Hippocampal formation (tissue), 2 donors: ENCODE measurements at places on chromosomes 2 and 18.
A peak's percentile ranks its signal among the peaks of the same experiment; 100 is the strongest.

DNA sequence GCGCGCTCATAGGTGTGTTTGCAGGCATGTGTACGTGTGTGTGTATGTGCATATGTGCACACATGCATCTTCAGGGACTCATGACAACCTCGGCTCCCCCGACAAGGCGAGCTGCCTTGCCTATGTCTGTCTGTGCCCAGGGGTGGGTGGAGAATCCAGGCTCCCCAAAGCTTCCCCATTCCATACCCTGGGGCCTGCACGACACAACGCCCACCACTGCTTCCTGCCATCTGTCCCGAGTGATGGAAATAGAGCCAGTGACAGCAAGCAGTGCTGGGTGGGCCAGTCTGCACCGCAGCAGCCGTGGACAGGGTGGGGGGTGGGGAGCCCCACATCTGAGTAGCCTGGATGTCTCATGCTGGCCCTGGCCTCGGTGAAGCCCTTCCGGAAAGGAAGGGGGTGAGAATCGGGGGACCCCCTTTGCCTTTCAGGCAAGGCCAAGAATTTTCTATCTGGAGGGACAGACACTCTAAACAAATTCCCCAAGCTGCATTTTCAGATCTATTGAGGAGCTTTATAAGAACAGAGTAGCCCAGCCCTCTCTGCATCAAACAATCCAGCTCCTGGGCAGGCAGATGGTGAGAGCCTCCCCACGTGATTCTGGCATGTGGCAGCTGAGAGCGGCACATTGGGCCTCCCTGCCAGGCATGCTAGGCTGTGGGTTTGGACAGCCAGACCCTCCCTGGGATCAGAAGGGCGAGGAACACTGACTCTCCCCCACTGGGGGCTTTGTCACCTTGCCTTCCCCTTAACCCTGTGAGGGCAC, 4.9 kb downstream of the KCNIP3 start:
- DNase-seq, result no peak

DNA sequence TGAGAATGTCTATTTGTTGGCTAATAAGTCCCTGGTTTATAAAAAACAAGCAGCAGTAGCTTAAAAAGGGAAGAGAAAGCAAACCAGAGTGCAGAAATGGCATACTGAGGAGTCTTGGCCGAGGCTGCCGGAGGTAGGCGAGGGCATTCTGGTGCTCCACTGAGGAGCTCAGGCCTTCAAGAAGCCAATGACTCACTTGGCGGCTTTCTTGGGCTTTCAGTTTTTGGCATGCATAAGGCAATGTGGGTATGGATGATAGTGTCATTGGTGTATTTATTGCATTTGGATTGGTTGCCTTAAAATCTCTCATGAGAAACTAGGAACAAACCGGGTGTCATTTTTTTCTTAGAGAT, 119.6 kb upstream of the ARL5A start:
- DNase-seq, result peak; percentile 54

GRCh38 chr2:70954886-70955285, 19.2 kb downstream of the ATP6V1B1 start:
- no peak for DNase-seq

DNA sequence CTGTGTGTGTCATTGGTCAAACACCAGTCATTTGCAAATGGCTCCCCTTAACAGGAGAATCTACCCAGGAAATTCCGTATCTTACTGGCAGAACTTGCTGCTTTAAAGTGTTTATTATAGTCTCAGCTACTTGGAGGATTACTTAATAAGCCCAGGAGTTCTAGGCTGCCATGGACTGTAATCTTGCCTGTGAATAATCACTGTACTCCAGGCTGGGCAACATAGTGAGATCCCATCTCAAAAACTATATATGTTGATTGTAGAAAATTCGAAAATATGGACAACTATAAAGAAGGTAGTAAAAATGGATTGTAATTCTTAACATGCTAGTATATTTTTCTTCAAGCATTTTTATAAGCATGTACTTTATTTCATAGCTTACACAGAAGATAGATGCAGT, 4.5 kb downstream of the ATIC start:
- DNase-seq, result no peak

- DNase-seq, result no peak
Observed at GRCh38 chr2:151037434-151037833, 224.2 kb downstream of the RBM43 start.

GRCh38 chr2:26816893-26817292, 31.0 kb downstream of the CENPA start:
- DNase-seq, result no peak

- no peak for DNase-seq
Observed at GRCh38 chr2:48258481-48259149, 271.3 kb upstream of the STON1 start.

DNA sequence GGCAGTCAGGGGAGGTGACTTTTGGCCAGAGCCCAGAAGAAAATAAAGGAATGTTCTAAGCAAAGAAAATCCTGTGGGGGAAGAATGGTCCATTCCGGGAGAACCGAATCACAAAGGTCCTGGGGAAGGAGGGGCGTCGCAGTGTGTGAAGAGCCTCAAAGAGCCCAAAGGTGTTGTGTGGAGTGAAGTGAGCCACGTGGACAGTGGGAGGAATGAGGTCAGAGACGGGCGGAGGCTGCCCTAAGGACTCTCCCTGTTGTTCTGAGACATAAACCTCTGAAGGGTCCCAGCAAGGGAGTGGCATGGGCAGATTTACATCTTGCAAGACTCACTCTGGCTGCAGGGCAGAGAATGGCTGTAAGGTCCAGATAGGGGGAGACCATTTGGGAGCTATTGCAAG, 91.3 kb upstream of the SEC11C start:
- DNase-seq, result no peak

GRCh38 chr2:144152817-144153271, 367.1 kb downstream of the ZEB2 start:
- no peak for DNase-seq

GRCh38 chr2:208142240-208142924, 3.6 kb downstream of the CRYGB start:
- DNase-seq, result no peak

DNA sequence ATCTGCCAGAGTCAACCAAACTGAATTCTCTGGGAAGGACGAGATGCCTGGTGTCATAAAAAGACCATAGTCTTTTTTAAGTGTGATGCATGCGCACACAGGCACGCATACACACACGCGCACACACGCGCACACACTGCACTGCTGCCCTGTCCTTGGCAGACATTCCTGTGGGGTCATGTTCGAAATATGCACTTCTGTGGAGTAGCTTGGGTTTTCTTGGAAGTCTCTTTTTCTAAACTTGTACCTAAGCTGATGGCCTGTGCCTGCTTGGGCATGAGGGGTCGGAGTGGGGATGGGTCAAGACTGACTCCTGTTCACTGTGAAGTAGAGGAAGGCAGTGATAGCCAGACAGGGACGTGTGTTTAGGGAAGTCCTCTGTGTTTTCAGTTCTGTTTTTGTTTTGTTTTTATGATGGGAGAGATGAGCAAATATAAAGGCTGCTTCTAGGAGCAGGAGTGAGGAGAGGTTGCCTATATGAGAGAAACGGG, 4.0 kb upstream of the RMC1 start:
- DNase-seq, result no peak

DNA sequence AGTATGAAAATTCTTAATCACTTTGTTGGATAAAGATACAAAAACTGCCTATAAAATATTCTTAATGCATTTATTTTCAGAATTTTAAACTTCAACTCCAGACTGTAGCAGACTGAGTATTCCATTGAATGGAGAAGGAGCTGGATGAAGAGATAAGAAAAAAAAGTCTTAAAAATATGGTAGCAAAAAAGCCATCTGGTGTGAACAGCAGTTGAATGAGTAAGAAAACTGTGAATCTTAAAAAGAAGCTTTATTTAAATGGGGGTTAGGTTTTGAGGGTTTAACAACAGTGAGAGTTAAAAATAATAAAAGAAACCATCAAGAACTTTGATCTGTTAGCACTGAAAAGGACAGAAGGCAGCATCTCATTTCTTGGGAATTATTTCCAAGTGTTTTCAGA, 91.5 kb downstream of the KCNH7 start:
- no peak for DNase-seq

- no peak for DNase-seq
Observed at GRCh38 chr2:60353863-60354262, 199.6 kb downstream of the BCL11A start.

DNA sequence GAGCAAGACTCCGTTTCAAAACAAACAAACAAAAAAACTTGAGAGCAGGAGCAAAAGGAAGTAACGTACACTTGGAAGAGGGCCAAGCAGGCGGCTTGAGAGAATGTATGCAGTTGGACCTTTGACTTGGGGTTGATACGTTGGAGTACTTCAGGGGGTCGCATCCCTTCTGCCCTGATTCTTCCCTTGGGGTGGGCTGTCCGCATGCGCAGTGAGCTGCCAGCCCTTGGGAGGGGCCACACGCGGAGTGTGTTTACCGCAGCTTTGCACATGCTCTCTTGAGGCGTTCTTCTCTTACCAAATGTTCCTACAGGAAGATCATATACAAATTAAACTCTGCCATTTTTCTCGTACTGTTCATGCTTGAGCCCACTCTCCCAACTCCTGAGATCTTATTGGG, 38.1 kb upstream of the SOCS6 start:
- no peak for DNase-seq

DNA sequence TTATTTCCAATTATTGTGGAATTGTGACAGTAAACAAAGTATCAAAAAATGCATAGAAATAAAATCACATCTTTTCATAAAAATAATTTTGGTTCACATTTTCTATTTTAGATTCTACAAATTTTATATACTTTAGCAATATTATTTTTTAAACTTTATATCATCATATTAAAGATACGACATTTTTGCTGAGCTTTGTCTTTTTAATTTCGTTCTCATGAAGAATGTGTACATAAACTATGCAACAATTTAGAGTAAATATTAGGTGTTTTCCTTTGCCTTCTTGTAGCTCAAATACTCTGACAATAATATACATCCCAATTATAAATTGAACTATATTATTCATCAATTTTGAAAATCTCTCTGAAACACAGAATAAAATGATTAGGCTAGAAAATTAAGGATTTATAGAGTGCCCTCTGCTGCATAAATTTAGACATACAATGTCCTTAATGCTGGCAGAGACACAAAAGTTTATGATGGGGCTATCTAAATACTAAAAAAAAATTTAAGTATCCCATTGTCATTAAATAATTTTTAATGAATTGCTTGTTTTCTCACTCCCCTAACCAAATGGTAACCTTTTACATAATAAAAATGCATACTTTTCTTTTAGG, 45.7 kb downstream of the CCDC102B start:
- no peak for DNase-seq

DNA sequence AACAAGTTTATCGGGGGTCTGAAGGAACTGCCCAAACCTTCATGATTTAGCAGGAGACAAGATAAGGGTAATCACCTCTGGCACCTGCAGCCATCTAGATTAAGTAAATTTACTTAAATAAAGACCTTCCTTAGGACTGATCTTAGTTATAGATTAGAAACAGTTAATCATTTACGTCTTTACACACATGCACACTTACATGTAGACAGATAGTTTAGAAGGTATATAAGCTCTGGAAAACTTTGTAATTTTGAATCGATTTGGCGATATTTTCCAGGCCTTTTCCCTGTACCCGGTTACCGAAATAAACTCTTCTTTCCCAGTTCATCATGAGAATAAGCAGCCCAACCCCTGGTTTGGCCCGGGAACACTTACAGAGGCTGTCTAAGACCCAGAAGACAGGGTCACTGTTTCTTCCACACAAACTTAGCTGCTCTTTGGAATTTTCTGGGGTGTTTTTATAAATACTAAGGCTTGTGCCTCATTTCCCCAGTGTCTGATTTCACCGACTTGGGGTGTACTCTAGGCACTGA, 560 bp upstream of the SKA1 start:
- DNase-seq, result no peak

DNA sequence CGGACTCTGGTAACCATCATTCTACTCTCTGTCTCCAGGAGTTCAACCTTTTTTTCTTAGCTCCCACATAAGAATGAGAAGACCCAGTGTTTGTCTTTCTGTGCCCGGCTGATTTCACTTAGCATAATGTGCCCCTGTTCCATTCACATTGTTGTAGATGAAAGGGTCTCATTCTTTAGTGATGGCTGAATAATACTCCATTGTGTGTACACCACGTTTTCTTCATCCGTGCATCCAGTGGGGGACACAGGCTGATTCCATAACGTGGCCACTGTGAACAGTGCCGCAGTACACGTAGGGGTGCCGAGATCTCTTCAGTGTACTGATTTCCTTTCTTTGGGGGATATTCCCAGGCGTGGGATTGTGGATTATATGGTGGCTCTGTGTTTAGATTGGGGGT, 72.3 kb upstream of the NFATC1 start:
- peak; percentile 28 for DNase-seq

- no peak for DNase-seq
Observed at GRCh38 chr2:157185476-157186227, 71.9 kb upstream of the GALNT5 start.
